T-helper 2 cell (primary cell): ENCODE measurements at places on chromosomes 5 and 9.

GRCh38 chr9:93133681-93134014 lies 403 bp downstream of the NINJ1 start:
- DNase-seq, result no peak

DNA sequence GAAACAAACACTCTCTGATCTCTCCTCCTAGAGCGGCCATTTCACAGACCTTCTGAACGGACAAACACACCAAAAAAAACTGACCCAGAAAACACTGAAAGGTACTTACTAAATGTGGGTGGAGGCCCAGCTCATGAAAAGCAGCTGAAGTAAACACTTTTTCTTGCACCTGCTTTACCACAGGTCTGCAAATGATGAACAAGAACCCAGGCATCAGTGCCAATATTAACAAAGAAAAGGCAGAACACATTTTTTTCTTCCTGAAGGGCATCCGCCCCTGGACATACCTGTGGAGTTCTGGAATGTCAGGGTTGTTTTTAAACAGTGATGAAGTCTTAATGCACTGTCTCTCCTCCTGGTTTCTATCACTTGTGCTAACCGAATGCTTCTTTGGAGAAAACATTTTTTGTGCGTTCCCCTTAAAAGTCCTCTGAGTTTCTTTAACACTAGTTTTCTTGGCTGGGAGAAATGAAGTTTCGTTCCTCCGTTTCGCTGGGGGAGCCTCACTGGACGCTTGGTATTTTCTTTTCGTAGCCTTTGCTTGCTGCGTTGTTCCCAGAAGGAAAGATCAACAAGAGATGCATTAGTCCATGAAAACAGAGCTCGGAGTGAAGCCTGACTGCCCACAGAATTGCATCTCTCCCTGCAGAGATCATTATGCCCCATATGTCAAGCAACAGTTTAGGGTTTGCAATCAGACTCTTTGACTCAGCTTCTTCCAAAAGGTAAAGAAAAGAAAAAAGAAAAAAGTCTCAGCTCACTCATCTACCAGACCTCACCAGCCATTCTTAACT lies 7.4 kb downstream of the DDX31 start:
- no peak for DNase-seq

GRCh38 chr5:147750065-147750464 lies 32.5 kb downstream of the JAKMIP2 start:
- no peak for DNase-seq

- no peak for DNase-seq
These were observed 837 bp upstream of the AHRR start for GRCh38 chr5:320524-321229.

- DNase-seq, result no peak
These were observed 697 bp downstream of the SLC1A1 start for GRCh38 chr9:4490705-4491625.

DNA sequence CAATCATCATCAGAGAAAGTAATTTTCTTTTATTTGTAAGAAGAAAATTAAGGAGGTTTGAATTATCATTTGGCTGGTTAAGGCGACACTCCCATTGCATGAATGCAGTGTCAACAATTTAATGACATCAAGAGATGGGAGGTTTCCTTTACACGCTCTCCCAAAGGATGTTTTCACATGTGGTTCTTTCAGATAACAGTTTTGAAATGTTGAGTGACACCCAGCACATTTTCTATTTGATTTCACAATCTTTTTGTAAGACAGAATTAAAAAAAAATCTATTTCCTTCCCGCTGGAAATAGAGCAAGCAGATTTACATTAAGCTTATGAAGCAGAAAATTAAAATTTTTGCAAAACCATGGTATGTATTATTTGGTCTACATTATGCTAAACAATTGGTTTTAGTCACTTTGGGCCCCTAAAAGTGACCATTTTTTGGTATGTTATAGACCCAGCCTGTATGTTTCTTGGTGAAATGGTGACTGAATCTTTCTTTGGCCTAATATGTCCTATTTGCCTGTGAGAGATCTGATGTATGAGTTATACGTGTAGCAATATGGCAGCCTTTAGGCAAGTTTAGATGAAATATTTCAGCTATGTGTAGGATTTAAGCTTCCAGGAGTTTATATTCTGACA lies 18.9 kb upstream of the ANKRD55 start:
- DNase-seq, result no peak

DNA sequence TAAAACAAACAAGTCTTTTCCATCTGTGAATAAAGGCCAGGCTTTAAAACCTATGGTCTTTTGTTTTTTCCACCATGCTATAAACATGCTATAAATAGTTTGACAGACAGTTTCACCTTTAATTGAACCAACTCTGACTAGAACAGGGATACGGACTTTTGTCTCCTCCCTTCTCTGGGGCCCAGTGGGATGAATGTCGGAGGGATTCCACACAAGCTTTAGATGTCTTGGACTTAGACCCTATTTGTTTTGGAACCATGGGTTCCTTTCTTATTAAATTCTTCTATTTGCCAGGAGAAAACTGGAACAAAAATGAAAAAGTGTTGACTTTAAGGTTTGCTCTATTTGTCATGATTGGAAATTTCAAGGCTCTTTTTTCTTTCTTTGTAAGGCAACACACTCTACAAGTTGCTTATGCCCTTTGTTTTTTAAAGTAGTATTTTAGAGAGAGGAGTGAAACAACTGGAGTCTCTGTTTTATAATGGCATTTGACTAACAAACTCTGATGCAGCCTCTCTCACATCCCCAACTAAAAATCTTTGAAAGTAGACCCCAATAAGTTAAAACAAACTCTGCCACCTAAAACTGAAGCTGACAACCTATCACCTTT lies 145.3 kb downstream of the MLLT3 start:
- no peak for DNase-seq

GRCh38 chr9:114088571-114089170 lies 10.4 kb downstream of the KIF12 start:
- no peak for DNase-seq

DNA sequence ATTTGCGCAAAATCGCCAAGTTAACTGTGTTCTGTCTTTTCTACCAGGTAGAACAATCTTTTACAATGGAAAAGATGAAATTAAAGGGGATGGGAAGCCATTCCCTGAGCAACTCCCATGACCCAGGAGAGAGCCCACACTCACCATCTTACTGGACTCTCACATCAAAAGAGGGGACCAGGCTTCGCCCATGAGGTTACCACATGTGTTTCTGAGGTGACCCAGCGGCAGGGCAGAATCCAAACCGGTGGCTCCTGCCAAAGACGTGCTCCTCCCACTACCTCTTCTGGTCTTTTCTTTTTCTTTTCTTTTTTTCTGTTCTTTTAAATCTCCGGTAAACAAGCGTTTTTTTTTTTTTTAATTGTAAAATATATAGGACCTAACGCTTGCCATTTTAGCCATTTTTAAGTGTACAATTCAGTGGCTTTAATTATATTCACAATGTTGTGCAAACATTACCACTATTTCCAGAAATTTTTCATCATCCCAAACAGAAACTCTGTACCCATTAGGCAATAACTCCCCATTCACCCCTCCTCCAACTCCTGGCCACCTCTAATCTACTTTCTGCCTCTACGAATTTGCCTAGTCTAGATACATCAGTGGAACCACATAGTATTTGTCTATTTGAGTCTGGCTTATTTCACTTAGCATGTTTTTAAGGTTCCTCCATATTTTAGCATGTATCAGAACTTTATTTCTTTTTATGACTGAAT lies 19.3 kb downstream of the PTPN3 start:
- no peak for DNase-seq

GRCh38 chr9:123697686-123698085 lies 232.2 kb downstream of the DENND1A start:
- DNase-seq, result no peak

DNA sequence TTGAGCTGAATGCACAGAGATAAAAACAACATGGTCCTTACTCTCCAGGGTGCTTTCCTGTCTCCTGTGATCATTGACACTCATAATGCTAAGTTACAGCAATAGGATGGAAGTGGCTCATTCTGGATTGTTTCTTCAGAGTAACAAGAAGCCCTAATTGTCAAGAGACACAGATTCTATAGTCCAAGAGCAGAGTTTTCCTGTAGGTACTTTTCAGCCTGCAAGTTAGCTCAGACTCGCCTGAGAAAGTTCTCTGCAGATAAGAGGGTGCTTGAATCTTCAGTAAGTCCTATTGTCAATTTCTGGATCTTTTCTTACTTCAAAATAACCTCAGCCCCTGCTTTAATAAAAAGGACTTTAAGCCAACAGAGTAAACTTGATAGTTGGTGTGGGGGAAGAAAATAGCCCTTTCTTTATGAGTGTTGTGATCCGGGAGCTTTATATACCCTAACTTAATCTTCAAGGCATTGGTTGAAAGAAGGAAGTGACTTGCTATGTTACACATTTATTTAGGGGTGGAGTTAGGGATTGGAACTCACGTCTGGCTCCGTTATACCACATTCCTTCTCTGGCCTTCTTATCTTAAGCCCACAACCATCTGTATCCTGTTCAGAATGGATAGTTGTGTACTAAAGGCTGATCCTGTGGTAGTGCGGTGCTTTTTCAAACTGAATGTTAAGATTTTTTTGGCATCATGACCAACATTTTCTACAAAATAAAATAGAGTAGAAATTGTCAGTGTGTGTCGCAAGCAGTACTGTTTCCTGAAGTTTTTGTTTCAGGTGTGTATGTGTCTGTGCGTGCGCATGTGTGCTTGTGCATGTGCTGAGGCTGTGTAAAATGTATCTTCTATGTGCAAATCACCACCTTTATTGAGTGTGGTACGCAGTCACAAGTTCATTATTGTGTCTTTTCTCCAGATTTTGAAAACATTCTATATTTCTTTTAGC lies 173.9 kb downstream of the WDR70 start:
- no peak for DNase-seq

- no peak for DNase-seq
These were observed 19.7 kb upstream of the ABL1 start for GRCh38 chr9:130815242-130815808.

GRCh38 chr5:157273131-157273556 lies 7.2 kb downstream of the CYFIP2 start:
- DNase-seq, result peak; percentile 88

GRCh38 chr9:129289131-129289731 lies 111.2 kb upstream of the IER5L start:
- DNase-seq, result no peak

DNA sequence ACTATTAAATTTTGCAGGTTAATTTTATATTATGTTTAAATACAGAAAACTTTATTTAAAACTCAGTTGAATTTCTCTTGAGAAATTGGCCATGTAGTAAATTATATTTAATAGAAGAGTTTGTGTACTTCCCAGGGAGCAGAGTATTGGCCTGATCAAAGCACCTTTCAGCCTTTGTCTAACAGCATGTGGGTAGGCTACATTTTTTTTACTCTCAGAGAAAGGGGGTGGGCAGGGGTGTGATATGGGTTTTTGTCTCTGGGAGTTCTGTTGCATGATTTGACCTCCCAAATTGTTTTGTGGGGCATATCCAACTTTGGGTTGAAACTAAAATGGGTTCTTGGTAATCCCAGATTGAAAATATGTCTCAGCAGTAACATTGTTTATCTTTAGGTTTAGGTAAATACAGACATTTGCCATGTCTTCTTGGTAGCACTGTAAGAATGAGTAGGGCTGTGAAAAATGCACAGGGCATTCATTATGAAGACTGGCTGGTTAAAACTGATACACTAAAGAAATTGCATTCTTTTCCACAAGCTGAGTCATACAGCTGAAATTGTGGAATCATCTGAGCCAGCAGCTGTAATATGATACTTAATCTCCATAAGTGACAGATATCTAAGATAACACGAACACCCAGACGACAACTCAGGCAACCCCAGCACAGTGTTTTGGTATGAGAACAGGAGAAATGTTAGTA lies 75.4 kb upstream of the CDKN2B start:
- DNase-seq, result peak; percentile 47

GRCh38 chr9:109913461-109913810 lies 133.4 kb downstream of the PALM2AKAP2 start:
- no peak for DNase-seq

GRCh38 chr5:169079697-169080096 lies 221.2 kb downstream of the SLIT3 start:
- no peak for DNase-seq

- DNase-seq, result no peak
These were observed 14.5 kb upstream of the FCN1 start for GRCh38 chr9:134932171-134932570.

GRCh38 chr5:94969174-94969573 lies 315.7 kb downstream of the MCTP1 start:
- DNase-seq, result no peak

DNA sequence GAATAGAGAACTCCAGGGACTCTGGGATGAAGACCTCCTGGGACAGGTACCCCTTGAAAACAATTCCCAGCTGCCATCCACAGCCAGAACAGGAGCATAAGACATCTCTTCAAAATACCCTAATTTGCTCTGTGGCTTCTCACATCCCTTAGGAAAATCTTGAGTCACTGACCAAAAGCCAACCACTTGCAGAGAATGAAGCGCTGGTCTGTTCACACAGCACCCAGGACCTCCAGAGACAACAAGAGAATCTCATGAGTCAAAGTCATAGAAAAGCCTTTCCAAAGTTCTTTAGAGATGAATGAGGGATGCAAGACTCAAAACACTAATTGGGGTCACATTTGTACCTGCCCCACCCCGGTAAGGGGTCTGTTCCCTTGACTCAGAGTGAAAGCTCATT lies 210.6 kb downstream of the SEMA5A start:
- DNase-seq, result no peak

DNA sequence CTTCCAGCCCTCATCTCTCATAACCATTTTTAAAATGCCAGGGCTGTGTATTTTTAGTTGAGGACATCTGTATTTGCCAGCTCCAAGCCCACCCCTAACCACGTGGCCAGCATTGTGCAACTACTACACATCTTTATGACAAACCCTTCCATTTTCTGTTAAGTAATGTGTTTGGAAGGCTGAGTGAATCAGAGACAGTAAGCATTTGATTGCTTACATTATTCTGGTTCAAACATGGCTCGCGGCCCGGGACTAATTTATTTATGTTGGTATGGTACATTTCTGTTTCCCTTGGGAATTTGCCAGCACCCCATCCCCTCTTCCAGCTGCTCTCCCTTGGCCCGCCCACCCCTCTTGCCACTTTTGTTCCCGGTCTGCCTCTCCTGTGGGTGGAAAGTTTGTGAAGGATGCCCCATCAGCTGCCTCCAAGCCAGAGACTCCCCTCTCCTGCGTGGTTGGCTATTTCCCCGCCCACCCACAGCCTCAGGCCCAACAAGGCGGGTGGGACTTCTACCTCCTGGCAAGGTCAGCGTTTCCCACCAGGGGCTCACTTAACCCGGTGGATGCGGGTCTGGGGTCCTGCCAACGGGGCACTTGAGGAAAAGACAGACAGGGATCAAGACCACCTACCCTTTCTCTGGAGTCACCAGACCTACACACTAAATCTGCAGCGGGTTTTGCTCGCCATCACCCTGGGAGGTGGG lies 162.2 kb downstream of the HSD17B3 start:
- DNase-seq, result no peak

- peak; percentile 94 for DNase-seq
These were observed 69.2 kb upstream of the S1PR3 start for GRCh38 chr9:88922091-88922490.

DNA sequence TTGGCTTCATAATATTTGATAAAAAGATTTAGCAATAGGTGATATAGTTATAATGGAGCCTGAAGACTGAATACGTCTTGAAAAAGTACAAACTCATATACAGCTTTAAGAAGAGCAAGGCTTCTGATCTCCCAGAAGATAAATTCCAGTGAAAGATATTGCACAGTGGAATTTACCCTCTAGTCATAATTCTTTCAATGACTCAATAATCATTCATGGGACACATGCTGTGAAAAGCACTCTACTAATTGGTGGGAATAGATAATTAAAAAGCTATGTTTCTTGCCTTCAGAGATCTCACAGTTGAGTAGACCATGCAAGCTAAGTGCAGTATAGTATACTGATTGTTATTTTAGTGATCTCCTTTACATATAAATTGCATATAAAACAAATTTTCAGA lies 538.6 kb upstream of the CYLC2 start:
- no peak for DNase-seq
